ENCODE measurements at places on chromosomes 3 and 15.

DNA sequence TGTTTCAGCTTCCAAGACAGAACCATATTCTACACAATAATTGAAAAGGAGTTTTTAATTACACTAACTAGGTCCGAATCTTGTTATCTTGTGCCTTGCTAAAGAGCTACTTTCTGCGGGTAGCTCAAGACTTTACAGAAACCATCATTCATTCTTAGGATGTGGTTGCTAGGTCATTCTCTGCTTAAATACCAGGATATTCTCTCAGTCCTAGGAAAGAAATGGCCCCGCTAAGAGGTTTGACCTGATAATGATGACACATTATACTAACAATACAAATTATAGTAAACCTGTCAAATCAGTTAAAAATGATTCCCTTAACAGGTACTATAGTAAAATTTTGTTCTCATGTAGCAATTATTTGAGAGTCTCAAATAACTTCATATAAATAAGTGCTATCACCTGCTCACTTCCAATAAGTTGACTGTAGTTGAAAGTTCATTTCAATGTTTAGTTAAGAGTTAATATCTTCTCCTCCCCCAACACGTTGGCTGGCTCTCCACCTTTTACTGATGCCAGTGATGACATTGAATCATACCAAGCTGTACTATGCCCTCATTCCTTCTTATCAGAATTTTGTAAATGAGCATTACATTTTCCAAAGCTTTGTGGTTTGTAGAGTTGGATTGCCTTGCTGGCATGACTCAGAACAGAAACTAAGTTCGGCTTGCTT lies 3.6 kb upstream of the C3orf85 start:
- no peak for DNase-seq

DNA sequence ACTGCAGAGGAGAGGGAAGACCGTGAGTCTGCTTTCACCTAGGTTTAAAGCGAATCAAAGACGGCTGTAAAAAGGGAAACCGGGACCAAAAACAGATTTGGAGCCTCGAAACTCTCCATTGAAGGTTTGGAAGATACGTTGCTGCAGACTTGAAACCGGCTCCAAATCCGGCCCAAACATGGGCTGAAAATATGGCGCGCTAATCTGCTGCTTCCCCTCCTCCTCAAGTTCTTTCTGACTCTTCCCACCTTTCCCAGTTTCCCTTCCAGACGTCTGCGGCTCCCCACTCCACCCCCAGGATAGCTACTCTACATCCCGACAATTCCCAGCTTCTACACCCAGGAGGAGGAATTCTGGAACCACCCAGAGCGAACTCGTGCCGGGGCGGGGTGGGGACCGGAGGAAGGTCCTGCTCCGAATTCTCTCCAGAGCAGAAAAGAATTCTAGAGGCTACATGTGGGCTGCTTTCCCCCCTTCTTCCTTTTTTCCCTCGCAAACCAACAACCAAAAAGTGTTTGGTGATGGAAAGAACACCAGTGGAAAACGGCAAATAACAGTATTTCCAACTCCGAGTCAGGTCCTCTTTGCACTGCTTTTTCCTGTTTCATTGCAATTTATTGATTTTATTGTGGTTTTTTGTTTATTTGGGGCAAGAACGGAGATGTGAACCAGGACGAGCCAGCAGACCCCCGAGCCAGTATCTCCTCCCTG lies 8.5 kb downstream of the EOMES start:
- no peak for DNase-seq

GRCh38 chr15:101185770-101186169 lies 66.1 kb downstream of the CHSY1 start:
- DNase-seq = no peak

DNA sequence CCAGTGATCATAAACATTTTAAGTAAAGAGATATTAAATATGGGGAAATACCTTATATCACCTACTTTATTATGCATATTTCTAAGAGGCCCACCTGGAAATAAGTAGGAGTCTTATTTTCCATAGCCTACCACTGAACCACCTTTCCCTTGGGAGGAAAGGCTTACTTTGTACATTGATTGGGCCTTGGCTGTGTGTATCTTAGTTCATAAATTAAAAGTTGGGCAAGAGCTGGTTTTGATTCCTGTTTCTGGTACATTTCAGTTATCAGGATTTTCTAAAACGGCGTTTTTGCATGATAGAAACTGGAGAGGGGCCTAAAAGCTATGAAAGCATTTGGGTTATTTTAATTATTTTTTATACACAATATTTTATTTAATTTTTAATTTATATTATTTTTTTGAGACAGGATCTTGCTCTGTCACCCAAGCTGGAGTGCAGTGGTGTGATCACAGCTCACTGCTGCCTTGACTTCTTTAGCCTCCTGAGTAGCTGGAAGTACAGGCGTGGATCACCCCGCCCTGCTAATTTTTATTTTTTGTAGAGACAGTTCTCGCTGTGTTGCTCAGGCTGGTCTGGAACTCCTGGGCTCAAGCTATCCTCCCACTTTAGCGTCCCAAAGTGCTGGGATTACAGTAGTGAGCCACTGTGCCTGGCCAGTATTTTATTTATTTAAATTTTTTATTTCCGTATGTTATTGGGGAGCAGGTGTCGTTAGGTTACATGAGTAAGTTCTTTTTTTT lies 2.6 kb downstream of the GMPS start:
- no peak for DNase-seq

DNA sequence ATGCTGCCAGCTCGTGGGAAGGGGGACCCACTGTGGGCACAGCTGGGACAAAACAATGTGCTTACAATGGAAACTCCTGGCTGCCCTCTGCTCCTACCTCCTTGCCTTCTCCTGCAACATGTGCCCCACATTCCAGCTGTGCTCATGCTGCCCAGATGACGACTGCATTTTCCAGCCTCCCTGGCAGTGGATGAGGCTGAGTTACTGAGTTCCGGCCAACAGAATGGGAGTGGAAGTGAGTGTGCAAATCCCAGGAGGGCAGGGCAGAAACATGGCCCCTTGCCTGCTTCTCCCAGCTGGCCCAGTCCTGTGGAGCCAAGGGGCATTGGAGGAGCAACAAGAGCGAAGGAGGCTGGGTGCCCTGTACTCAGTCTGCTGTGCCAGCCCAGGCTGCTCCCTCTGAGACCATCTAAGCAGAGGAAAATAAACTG lies 17.1 kb downstream of the KLF15 start:
- no peak for DNase-seq

DNA sequence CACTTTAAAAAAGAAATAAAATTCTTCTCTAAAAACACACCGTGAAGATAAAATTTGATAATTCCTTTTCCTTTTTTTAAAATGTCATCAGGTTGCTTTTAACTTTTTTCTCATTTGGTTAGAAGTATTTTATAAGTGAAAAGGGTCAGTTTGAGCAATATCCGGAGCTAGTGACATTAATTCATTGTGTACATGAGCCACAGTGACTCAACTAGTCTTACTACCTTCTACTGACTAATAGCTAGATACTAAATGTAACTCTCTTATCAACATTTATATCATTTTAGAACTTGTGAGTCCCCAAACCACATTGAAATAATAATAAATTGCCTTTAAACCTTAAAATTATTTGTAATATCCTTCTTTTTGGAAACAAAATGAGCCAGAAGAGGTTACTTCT lies 101.2 kb upstream of the ZBTB20 start:
- no peak for DNase-seq

- no peak for DNase-seq
Measured at GRCh38 chr3:39573392-39573791, 105.9 kb downstream of the MOBP start.

DNA sequence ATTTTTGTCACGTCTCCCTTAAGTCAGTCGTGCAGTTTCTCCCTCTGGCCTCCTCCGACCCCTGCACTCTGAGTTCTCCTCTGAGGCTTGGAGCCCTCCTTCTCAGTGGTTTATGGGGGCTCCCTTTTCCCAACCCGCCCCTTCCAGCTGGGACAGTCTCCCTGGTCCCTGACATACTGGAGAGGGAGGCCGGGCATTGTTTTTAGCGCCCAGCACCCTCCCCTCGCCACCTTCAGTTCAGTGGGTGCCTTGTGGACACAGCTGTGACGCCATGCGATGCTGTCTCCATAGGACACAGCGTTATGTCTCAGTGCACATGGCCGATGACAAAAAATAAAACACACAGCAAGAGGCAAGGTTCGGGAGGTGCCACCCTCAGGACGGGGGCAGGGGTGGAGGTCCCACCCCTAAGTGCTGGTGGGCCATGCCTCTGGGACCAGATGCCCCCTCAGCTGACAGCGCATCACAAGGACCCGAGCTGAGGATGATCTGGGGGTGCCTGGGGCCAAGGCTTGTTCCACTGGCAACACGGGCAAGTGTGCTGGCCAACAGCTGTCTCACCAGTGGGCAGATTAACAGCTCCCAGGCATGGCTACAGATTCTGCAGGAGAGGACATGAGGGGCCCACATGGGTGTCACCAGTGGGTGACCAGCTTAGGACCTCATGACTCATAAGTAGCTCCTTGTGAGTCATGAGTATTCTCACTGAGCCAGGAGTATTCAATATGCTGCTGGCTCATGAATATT lies 81.6 kb downstream of the PLXNA1 start:
- no peak for DNase-seq

DNA sequence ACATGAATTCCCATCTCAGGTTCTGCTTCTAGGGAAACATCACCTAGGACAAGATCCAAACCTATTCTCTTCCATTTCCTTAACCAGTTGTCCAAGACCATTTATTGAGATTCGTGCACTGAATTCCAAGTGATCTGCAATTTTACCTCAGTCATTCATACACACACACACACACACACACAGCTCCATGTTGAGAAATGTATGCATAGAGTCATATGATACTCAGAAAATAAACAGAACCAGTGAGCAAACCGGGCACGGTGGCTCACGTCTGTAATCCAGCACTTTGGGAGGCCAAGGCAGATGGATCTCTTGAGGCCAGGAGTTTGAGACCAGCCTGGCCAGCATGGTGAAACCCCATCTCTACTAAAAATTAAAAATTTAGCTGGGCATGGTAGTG lies 6.1 kb upstream of the KPNA1 start:
- no peak for DNase-seq

GRCh38 chr3:24359102-24359501 lies 135.5 kb downstream of the THRB start:
- no peak for DNase-seq

DNA sequence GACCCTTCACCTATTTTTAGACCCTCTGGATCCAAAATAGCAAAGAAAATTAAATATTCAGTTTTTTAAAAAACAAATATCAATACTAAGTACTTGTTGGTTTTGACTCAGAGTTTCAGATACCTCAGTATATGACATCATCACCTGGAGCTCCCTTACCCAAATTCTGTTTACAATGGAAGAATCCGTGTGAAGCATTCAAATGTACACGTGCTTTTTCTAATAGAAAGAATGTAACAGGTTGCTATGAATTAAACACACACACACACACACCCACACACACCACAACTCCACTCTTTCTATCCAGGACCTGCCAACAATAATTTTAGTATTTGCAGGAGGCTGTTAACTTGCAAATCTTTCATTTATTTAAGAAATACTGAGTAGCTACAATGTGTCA lies 221.8 kb downstream of the THRB start:
- no peak for DNase-seq

GRCh38 chr3:170780955-170781354 lies 89.0 kb downstream of the RPL22L1 start:
- DNase-seq = no peak

DNA sequence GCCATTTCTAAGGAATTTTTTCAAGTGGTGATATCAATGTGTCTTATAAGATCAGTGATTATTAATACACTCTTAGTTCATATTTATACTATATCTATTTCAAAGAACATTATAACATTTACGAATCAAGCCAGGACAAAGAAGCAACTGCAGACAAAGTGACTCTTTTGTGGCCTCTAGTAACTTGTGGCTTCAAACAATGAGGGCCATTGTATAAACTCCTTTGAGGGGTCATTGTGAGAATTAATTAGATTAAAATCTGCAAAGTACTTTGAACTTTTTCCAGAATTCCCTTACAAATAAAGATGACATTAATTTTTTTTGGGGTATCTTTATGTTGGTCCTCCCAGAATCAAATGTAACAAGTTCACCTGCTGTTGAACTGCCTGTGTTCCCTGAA lies 12.3 kb upstream of the SLC30A4 start:
- DNase-seq = no peak

- no peak for DNase-seq
Measured at GRCh38 chr15:62068071-62068809, 1.5 kb downstream of the C2CD4A start.

DNA sequence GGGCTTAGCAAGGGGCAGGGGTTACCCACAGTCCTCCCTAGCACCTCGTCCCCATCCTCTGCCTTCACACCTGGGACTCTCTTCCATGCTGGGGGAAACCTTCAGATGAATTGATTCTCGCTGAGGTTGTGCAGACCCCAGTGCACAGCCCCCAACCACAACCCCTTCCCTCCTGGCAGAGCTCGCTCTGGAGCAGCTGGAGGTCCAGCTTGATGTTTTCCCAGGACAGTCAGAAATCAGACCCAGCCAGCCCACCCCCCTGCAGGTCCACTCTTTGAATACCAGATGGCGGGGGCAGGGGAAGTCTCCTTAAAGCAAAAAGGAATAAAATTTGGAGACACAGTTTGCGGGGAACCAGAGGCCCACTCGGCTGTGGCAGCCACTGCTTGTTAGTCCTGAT lies 234.4 kb downstream of the XXYLT1 start:
- no peak for DNase-seq

GRCh38 chr3:188348435-188349244 lies 194.7 kb downstream of the LPP start:
- DNase-seq = no peak

DNA sequence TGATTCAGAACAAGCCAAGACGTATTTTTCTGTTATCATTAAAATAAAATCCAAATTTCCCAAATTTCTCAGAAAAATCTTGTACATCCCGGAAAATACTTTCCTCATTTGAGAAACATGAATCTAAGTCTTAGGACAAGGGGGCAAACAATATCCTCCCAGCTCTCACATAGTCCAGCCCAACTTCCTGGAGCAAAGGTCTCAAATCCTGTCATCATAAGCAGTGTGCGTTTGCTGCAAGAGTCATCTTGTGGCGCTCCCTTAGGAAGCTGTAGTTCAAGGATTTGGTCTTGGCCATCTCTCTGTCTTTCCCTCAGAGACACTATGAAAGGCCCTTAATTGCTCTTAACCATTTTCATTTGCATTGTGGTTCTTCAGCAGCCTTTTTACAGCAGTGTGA lies 57.5 kb upstream of the GSK3B start:
- no peak for DNase-seq

DNA sequence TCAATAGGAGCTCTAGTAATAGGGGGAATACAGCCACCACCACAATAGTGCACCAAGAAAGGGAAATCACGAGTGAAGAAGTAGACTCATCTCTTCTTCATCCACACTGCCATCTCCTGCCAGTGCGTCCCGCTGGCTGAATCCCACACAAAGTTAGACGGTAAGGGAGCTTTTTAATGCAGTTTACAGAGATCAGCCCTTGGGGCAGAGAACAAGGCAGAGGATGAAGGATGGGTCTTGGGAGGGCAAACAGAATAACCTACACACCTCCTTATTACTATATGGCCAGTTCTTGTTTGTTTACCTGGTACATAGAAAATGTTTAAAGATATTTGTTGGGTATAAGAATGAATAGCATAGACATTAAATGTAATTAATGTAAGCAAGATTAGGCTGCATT lies 11.0 kb upstream of the DPH6 start:
- no peak for DNase-seq

- no peak for DNase-seq
Measured at GRCh38 chr3:39907981-39908380, 98.6 kb downstream of the MYRIP start.

GRCh38 chr3:147616998-147617619 lies 207.9 kb downstream of the ZIC1 start:
- DNase-seq = no peak

- no peak for DNase-seq
Measured at GRCh38 chr15:88872106-88872505, 23.2 kb downstream of the HAPLN3 start.

- DNase-seq = no peak
Measured at GRCh38 chr3:72345237-72345878, 502.9 kb downstream of the SHQ1 start.
